Activated CD8-positive, alpha-beta memory T cell treated with anti-CD3 and anti-CD28 coated beads, Interleukin-2, amount 50 U/mL, for 4 hours (primary cell): ENCODE measurements at places on chromosomes 6 and 20.

DNA sequence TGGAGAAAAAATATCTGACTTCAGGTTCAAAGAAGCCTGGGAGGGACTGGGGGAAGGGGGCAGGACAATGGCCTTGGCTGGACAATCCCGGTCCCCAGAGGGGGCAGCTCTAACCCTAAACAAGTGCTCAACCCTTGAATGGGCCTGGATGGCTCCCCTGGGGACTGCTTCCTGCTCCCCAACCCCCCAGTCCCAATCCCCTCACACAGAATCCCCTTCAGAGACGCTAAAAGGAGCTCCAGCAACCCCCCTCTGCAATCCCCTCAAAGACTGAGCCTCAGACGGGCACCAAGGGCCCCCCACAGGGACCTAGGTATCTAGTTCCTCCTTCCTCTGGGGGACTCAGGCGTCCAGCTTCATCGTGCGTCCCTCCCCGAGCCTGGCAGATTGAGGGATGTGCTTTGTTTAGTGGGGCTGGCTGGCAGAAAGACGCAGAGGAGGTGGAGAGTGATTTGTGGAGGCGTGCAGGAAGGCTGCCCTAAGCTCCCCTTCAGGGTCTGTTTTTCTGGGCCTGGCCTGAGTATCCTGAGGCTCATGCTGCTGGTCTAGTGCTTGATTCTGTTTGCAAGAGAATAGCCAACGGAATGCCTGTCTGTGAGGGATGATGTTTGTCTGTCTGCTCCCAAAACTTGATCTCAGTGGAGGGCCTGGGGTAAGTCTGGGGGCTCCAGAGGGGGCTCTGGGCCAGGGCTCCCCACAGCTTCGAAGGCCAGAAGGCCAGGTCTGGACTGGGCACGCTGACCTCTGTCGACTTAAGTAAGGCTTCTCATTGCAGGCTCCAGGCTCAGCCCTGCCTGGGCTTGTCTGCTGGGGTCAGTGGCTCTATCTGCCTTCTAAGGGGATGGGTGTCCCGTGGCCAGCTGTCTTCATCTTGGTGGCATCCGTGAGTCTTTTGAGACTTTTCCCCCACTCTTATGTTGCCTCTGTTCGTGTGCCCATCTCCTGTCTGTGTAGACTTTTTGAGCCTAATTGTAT, 1.7 kb upstream of the POU5F1 start:
- no peak for DNase-seq

GRCh38 chr6:135030056-135030473, 24.6 kb downstream of the HBS1L start:
- no peak for DNase-seq

GRCh38 chr6:52718550-52718949, 44.7 kb downstream of the GSTA2 start:
- DNase-seq: no peak

- no peak for DNase-seq
Measured at GRCh38 chr6:138891255-138891986, 95.5 kb downstream of the ECT2L start.

DNA sequence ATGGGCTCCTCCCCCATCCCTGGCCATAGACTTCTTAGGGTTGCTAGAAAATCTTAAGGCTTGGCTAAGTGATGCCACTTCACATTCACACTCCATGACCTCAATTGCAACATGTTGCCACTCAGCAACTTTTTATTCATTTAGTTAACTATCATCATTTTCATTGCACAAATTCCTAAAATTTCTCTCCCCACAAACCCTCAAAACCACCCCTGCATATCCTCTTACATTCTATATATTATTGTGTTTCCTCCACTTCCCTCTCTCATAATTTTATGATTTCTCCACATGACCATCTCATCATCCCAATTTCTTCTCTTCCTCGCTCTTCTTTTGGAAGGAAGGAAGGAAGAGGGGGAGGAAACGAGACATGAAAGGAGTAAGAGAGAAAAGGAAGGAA, 436.0 kb downstream of the HACE1 start:
- no peak for DNase-seq

- no peak for DNase-seq
Measured at GRCh38 chr6:37110500-37111461, 59.2 kb upstream of the PIM1 start.

DNA sequence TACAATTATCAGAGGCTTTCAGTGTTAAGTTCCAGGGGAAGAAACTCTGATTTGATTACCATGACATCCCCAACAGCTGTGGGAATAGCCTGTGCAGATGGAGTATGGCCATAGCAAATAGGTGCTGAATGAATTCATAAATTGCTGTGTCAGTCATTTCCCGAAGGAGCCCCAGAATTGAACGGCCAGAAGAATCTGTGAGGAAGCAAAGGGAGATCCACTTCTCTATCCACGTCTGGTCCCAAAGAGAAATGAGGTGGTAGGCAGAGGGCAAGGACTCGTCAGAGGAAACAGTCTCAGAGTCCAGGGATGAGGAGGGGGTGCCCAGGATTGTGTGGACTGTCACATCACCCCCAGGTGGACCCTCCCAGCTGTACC, 3.1 kb upstream of the TAF8 start:
- DNase-seq: no peak

GRCh38 chr6:108417027-108417426, 122.2 kb downstream of the AFG1L start:
- DNase-seq: no peak
